CD4-positive, alpha-beta T cell (primary cell): ENCODE measurements at places on chromosomes 5 and 9.
A peak's percentile ranks its signal among the peaks of the same experiment; 100 is the strongest.

DNA sequence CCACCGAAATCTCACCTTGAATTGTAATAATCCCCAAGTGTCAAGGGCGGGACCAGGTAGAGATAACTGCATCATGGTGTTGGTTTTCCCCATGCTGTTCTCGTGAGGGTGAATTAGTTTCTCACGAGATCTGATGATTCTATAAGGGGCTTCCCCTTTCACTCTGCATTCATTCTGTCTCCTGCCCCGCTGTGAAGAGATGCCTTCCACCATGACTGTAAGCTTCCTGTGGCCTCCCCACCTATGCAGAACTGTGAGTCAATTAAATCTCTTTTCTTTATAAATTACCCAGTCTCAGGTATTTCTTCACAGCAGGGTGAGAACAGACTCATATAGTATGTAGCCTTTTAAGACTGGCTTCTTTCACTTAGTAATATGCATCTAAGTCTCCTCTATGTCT lies 128.1 kb upstream of the NR5A1 start:
- no peak for DNase-seq

DNA sequence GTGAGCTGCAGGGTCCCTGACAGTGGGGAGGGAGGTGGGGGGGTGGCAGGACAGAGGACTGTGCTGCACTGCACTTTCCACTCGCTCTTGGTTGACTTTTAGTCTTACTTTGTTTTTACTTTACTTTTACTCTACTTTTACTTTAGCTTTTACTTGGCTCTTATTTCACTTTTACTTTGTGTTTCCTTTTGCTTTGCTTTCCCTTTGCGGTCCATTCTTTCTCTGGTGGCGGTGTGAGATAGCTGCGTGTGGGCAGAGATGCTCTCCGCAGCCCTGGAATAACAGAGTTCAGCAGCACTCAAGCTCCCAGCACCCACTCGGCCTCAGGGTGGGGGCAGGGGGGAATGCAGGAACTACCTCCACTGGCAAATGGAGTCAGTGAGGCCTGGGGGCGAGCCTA lies 4.7 kb downstream of the AK8 start:
- DNase-seq = no peak

- DNase-seq = no peak
These were observed 110.1 kb upstream of the GRIN3A start for GRCh38 chr9:101848485-101848919.

DNA sequence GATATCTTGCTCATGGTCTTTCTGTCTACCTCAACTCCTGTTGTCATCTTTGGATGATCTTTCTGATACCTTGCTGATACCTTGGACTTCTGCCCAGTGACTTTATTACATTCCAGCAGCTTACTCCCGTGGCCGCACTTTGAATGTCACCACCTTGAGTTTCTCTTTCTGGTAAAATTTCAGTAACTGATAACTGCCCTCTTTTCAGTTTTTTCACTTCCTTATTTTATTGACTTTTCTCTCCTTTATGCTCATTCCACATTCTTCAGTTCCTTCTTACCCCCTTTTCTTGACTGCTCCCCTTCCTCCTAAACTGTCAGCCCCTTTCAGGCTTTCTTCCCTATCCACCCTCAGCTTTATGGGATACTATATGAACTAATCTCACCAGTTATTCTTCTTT lies 7.0 kb upstream of the FBXO4 start:
- DNase-seq = no peak

DNA sequence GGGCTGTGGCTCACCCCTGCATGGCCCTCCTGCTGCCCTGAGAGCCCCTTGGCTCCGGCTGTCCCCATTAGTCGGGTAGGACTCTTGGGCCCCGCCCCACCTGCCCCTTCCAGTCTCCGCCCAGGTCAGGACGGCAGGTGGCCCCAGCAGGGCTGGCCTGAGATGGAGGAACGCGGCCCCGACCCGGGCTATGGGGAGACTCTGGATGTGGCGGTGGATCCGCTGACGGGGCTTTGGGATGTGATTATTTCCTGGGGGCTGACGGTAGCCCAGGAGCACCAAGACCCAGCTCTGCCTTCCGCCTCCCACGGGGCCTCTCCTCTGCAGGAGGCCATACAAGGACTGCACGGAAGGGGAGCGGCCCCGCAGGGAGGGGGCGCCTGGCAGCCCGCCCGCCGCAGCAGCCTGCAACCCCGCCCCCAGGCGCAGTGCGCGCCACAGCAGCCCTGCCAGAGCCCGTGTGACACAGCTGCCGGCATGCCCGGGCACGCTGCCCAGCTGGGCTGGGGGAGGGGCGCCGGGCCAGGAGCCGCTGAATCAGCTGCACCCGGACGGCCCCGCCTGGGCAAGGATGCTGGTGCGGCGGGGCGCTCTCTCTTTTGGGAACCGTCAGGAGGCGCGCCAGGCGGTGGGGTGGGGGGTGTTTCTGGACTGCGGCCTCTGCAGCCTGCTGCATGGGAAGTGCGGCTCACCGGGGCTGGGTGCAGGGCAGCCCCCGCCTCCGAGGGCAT lies 9.2 kb downstream of the TMEM250 start:
- peak; percentile 94 for DNase-seq

DNA sequence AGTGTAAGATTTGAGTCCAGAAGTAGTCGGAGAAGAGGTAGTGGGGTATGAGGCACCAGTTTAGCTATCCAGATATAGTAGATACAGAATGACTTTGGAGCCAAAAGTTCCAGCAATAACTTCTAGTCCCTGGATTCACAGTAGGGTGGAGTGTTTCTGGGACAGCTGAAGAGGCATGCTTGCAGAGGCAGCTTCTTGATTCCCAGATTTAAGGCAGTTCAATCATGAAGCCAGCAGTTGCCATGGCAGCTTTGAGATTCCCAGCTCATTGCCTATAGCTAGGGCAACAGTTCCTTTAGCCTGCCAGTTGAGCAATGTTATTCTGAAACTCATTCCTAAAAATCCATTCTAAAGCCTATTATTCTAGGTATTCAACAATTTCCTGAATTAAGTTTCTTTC lies 79.2 kb downstream of the LIX1 start:
- no peak for DNase-seq

DNA sequence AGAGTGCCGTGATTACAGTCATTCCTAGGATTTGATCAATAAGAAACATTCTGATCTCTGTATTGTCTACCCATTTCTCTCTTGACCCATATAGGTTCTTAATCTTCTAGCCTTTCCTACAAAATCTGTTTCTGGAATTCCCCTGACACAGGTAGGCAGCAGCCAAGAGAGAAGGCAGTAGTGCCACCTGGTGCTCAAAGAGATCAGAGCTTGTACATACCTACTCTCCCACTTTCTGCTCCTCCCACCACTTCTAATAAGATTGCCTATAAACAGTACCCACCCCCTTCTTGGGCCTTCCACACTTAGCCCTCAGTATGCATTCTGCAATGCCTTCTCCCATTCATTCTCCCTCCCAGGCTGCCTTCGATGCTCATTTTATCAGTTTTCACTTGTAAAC lies 117.4 kb upstream of the RORB start:
- DNase-seq = peak; percentile 13

DNA sequence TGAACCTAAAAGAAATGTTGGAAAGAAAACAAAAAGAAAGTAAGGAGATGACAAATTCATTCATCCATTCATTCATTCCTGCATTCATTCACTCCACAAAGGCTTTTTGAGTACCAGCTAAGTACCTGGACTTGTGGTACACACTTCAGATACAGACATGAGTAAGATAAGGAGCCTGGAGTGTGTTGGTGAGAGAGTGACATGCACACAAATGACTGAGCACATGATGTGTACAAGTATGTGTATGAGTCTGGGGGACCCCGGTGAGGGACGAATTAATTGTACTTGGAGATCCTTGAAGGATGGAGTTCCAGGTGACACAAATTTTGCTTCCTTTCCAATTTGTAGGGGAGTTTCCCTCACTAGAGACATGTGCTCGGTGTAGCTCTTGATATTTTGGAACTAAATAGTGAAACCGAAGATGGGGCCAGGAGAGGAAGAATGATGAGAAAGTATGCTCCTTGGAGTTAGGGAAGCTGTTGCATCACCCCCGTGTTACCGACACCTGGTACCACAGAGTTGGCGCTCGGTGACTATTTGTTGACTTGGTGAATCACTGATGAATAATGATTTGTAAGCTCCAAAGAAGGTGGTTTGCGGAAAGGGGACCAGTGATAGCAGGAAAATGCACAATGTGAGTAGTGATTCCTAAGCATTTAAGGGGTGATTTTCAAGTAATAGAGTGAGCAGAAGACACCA lies 509.8 kb downstream of the CCDC171 start:
- no peak for DNase-seq

GRCh38 chr5:140327589-140327988 lies 18.8 kb downstream of the HBEGF start:
- DNase-seq = no peak

- DNase-seq = no peak
These were observed 41.3 kb downstream of the NACC2 start for GRCh38 chr9:136053757-136054142.

- DNase-seq = no peak
These were observed 70.5 kb upstream of the NTRK2 start for GRCh38 chr9:84598921-84599636.

GRCh38 chr5:14667770-14668169 lies 3.3 kb downstream of the OTULIN start:
- DNase-seq = no peak

DNA sequence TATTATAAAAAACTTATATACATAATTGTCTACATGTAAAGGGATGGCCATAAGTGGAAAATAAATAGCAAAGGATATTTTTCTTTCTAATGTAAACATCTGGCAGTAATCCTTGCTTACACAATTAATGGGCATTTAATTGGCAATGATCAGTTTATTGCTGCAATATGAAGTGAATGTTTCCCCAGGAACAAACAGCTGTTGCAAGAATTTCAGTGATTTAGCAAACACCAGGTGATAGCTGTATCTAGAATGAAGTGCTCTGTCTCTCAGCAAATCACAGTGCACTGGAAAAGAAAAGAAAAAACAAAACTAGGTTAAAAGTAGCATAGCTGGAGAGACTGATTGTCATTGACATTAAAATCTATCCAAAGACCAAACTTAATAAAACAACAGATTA lies 594.5 kb upstream of the ARRDC3 start:
- DNase-seq = no peak

DNA sequence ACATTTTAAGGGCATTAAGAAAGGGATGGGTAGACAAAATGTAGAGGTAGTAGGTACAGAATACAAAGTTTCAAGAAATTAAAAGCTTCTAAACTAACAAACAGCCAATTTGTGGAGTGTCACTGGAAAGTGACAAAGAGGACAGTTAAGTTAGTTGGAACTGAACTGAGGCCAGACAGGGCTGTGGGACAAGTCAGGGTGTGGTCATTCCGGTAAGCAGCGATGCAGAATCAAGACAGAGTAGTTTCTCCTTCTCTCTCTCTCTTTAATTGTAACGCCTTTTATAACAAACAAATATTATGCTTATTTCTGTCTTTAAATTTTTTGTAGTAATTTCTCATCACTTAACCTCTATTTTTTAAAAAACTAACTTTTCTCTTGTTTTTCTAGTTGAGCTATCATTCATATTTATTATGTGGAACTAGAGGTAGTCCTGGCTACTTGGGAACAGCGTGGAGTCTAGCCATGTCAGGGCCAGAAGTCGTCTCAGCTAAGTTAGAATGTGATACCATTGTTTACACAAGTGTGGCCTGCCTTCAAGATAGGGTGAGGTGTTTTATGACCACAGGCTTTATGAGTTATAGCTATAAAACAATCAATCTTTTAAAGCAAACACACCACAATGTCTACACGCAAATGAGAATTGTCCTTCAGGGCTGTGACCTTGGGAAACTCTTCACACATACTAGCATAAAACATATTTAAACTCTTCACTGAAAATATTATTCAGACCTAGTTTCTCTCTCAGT lies 115.3 kb upstream of the CDKN2B start:
- DNase-seq = no peak

- no peak for DNase-seq
These were observed 13.7 kb downstream of the KCNV2 start for GRCh38 chr9:2730971-2731370.

DNA sequence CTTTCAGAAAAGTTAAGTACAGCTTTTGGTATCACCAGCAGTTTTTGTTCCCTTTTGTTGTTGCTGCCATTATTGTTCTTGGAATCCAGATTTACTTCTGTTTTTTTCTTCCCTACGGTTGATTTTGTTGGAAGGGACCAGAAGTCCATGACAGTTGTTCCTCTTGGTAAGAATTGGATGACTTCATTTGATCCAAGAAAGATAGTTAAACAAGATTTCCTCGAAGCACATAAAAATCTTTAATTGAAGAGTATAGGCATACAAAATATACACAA lies 65.4 kb downstream of the CDC42SE2 start:
- no peak for DNase-seq

DNA sequence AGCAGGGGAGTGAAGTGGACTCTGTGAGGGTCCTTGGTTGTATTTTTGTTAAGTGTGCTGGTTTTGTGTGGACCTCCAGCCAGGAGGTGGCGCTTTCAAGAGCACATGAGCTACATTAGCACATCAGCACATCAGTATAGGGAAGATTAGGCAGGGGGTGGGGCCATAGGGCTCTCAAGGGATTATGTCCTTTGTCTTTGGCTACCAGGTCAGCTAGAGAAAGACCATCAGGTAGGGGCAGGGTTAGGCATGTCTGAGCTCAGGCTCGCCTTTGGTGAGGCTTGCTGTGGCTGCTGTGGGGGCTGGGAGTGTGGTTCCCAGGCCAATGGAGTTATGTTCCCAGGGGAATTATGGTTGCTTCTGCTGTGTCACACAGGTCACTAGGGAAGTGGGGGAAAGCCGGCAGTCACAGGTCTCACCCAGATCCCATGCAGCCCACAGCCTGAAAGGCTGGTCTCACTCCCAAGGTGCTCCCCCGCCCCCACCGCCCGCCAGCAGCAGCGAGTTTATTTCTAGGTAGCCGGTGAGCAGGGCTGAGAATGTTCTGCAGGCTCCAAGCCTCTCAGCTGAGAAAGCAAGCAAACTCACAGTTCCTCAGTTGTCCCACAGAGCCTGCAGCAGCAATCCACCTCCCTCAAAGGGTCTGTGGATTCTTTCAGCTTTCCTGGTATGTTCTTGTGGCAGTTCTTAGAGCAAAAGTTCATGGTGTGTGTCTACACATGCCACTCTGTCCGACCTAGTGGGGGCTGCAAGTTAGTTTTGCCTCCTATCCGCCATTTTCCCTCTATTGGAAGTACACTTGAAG lies 13.7 kb downstream of the OR1J1 start:
- DNase-seq = peak; percentile 35

DNA sequence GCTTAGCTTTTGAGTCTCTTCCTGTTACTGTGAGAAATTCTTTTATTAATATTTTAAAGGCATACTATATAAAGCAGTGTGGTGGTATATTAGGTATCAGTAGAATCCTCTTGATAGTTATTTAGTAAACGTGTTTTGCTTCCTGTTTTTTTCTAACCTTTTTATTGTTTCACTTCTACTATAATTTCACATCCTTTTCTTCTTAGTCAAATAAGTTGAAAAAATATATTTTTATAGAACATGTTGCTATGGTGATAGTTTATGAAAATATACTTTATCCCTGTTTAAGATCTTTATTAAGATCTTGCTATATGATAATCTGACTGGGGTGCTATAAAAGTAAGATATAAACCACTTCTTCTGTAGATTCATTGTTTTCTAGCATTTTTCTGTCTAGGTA lies 2.1 kb downstream of the POLK start:
- DNase-seq = no peak

DNA sequence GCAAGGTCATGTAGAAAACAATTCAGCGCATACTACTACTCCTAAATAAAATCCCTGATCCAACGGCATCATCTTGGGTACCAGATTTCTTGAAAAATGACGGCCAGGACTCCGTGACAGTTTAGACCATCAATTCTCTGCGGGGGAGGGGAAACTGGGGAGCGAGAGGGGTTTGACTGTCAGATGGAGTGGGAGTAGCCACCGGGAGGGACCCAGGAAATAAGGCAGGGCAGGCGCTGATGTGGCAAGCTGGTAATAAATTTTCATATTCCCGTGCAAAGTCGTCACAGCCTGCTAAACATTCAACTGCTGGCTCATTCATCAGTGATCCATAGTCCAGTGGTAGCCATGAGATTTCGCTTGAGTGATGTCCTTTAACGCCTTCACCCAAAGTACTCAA lies 457 bp upstream of the CDH18 start:
- DNase-seq = no peak
